Esophagus squamous epithelium (tissue), 5 donors: ENCODE measurements at places on chromosomes 16 and 17.

DNA sequence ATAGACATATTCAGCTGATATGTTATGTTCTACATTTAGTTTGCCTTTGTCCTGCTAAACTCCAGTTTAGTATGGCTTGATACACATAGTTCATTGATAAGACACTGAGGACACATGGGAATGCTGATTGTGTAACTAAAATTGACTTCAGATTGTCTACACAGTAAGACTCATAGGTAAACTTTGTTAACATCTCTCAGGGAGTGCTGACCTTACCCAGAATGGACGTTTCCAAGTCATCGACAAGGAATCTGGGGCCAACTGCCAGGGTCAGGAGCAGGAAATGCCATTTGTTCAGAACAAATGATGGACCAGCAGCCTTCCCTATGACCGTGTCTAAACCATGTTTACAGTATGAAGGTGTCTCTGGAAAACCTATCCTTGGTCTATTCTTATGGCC lies 58.7 kb downstream of the DYNLRB2 start:
- no peak for DNase-seq

DNA sequence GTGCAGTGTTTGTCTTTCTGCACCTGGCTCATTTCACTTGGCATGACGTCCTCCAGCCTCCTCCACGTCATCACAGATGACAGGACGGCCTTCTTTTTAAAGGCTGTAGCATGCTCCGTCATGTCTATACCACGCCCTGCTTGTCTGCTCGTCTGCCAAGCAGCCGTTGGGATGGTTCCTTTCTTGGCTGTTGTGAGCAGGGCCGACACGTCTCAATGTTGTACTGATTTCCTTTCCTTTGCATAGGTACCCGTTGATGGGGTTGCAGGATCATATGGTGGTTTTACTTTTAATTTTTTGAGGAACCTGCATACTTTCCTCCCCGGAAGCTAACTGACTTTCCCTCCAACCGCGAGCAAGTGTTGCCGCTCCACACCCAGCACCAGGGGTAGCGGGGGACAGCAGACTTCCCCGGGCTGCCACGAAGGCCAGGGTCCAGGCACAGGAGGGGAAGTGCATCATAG lies 212.2 kb upstream of the ZNF469 start:
- no peak for DNase-seq

DNA sequence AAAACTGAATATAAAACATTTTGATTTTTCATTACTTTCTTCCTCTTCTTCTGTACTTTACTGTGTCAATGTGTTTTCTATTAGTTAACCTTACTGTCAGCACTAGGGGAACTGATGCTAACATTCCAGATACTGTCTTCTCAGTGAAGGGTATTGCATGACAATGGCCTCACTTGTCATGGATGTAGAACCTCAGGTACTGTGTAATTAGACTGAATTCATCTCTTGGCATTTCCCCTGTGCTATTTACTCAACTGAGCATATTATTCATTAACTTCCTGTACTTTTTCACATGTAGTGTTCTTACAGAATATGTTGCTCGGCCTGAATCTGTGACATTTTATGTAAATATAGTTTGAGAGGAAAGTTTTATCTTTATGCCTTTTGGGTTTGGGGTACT lies 237.0 kb downstream of the CA10 start:
- no peak for DNase-seq

- no peak for DNase-seq
These were observed 23.3 kb upstream of the RASL10B start for GRCh38 chr17:35708149-35708548.

GRCh38 chr16:74046524-74046923 lies 250.1 kb upstream of the PSMD7 start:
- DNase-seq, result no peak

DNA sequence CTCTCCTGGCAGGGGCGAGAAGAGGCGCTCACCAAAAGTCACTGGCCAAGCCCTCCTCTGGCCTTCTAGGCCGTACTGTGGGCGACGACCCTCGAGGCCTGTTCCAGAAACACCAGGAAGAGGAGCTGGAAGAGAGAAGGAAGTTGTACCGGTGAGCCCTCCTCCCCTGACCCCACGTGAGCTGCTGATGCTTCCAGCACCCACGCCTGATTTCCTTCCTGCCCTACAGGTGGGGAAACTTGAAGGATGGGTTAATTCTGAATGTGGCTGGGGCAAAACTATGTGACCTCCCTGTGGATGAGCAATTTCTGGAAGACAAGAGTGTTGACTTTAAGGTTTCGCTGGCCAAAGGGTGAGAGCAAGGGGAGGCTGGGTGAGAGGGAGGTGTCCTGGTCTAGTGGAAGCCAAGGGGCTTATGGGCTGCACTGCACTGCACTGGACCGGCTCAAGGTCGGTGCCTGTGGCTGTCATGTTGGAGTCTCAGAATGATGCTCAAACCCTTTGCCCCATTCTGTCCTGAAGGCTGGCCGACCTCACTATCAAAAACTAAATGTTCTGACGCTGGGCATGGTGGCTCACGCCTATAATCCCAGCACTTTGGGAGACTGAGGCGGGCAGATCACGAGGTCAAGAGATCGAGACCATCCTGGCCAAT lies 6.2 kb downstream of the C17orf100 start:
- no peak for DNase-seq

- no peak for DNase-seq
These were observed 556.1 kb downstream of the WWOX start for GRCh38 chr16:78655331-78656113.

DNA sequence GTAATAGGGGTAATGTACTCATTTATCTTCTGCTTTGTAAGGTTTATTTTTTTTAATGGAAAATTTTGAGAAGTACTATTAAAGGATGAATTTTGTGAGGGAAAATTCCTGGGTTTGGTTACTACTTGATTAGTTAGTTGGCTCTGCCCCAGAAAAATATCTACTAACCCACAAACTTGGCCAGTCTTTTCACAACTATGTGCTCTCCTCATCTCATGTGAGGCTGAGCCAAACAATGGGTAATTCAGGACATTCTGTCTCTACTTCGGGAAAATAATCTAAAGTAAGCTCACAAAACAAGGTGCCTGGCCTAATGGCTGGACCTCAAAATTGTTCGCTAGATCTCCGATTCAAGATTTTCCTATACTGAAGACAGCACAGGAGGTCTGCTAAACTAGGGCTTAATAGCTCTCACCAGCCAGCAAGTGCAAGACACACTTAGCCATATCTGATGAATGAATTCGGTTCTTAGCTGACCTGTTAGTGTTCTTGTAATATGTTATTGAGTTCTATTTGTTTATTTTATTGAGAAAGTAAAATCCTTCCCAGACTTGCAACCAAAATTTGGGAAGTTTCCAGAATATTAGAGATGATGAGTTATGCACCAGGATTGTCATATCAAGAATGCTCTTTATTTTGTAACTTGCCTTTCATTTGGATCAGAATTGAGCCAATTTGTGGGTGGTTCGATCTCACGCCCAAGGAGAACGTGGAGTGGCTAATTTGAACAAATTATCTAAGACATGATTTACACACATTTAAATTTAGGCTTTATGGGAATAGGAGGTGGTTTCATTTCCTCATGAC lies 5.7 kb downstream of the KCNJ16 start:
- no peak for DNase-seq

DNA sequence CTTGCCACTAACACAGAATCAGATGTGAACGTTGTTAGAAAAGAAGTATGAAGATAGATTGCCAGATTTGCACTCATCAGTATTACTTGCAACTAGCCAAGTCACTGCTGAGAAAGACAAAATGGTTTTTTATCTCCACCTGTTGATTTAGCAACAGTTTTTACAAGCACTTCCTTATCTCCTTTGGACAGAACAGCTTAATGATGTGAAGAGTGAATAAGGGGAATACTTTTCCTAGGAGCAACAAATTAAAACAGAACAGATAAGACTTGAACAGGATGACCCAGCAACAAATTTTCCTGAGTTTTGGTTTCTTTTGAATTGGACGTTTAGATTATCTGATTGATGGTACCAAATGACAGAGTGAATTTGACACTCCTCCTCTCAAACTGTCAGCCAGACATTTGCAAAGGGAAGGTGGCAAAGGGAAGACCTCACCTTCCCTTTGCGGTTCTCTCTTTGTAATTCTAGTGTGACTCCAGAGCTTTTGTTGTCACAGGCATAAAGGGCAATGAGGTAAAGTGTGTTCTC lies 130.6 kb downstream of the NLK start:
- no peak for DNase-seq

DNA sequence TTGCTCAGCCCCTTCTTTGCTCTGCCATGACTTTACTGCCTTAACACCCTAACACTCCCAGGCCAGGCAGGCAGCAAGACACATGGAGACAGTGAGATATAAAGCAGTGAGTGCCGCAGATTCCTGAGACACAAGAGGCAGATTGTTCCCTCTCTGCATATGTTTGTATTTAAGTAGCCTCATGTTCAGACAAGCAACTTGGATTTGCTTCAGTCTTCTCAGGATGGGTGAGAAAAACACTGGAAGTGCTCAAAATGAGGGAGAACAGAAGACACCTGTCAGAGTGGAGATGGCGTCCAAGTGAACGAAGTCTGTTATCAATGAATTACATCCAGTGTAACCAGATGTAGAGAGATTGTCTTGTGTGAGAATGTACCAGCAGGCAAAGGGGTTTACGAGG lies 86.8 kb downstream of the CES1 start:
- no peak for DNase-seq

GRCh38 chr17:65694601-65695000 lies 133.2 kb upstream of the AXIN2 start:
- no peak for DNase-seq

- no peak for DNase-seq
These were observed 70.8 kb downstream of the ABR start for GRCh38 chr17:1108765-1109605.

DNA sequence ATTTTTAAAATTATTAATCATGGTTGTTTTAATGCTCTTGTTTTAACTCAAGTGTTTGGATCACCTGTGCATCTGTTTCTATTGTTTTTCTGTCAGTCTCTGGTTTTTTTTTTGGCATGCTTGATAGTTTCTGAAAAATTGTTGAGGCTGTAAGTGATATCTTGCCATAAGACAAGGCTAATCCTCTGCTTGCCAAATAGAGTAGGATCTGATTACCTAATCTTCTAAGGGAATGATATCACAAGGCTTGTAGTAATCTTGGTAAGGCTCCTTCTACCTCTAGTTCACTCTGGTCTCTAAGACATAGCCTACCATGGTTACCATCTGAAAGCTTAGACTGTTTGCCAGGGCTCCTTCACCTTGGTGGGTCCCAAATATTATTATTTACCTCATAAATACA lies 81.0 kb downstream of the ATF7IP2 start:
- DNase-seq, result no peak

GRCh38 chr17:1590029-1590746 lies 27.6 kb upstream of the PITPNA start:
- DNase-seq, result no peak

GRCh38 chr17:81926451-81927151 lies 934 bp downstream of the MAFG start:
- DNase-seq, result no peak

- no peak for DNase-seq
These were observed 250.7 kb upstream of the MYOCD start for GRCh38 chr17:12415031-12415430.

DNA sequence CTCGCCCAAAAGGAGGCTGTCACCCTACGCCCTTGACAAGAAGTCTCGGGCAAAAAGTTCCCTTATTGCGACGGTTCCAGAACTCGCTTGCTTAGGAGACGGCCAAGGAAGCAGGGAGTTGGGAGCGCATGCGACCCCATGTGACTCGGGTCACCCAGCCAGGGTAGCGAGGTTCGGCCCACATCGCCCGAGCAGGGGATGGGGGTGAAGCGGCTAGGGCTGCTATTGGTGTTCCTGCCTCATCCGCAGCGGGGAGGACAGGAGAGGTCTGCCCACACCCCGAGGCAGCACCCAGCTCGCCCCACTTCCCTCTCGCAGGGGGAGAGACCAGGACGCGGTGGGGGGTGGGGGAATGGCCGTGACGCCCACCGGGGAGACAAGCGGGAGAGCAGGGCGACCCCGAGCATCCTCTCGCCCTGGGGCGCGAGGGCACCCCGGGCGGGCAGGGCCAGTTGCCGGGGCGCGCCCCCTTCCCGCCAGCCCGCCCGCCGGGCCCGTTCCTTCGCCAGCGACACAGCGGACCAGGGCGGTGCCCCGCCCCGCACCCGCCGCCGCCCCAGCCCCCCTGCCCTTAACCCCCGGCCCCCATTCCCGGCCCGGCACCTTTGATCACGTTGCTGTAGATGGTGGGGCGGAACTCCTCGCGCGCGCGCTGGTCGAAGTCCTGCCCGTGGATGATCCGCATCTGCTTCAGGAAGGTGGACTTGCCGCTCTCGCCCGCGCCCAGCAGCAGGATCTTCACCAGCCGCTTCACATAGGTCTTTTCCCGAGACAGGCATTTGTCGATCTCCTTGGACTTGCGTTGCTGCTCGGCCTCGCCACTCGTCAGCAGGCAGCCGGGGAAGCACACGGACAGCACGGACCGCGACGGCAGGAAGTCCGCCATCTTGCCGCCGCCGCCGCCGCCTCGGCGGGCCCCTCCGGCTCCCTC lies 567 bp downstream of the GNA13 start:
- no peak for DNase-seq

DNA sequence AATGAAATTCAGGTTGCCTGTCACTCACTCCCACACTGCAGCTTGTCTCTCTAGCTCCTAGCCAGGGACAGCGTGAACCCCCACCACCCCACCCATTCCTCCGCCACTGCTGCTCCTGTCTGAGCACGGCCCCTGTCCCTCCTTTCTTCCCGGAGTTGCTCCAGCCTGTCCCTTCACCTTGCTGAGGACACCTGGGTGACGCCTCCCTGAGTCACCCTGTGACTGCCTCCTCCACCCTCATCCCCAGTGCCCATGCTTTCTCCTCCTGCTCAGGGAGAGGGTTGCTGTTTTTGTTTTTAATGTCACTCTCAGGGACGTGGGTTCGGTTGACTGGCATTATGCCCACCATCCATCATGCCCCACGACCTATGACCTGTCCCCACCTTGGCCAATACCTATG lies 25.8 kb upstream of the NAT9 start:
- no peak for DNase-seq

- DNase-seq, result no peak
These were observed 150.5 kb upstream of the SOX9 start for GRCh38 chr17:71970312-71970711.

DNA sequence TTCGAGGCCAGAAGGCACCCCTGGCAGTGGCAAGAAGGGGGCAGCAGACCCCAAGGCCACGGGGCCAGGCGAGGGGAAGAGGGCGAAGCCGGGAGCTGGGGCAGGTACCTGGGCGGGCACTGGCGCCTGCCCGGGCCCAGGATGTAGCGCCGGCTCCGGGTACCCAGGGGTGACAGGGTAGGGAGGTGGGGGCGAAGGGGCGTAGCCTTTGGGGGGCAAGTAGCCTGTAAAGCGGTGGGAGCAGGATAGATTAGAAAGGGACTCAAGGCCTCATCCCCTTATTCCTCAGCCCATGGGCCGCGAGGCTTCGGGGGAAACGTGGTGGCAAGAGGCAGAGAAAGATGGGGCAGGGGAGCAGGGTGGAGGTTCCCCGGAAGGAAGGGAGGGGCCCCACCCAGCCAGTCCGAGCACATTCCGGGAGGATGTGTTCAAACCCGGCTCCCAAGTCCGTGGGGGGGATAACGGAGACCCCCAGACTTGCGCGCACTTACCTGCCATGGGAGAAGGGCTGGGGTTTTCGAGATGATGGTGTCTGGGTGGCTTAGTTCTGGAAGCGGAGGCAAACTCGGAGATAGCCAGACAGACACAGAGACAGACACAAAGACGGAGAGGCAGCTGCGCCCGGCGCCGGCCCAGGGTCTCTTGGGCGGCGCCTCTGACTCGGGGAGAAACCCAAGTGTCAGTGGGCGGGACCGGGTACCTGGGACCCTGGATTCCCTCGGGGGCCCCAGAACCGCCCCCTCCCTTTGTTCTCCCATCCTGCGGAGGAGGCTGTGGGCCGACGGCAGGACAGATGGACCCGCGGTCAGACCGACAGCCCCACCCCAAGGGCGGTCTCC lies 493 bp downstream of the PLSCR3 start:
- no peak for DNase-seq

GRCh38 chr17:62790564-62790986 lies 17.5 kb downstream of the MARCHF10 start:
- no peak for DNase-seq
